ENCODE measurements at places on chromosomes 11 and 22.

- DNase-seq, result no peak
Observed at GRCh38 chr11:130407978-130408377, 20.4 kb downstream of the ADAMTS8 start.

- DNase-seq, result peak; percentile 72
Observed at GRCh38 chr22:29253561-29254285, 14.1 kb downstream of the RHBDD3 start.

DNA sequence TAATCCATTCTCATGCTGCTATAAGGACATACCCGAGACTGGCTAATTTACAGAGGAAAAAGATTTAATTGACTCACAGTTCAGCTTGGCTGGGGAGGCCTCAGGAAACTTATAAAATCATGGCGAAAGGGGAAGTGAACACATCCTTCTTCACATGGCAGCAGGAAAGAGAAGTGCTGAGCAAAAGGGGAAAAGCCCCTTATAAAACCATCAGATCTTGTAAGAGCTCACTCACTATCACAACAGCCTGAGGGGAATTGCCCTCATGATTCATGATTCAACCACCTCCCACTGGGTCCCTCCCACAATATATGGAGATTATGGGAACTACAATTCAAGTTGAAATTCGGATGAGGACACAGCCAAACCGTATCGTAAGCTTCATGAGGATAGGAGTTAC, 3.8 kb upstream of the CYB5R2 start:
- no peak for DNase-seq

DNA sequence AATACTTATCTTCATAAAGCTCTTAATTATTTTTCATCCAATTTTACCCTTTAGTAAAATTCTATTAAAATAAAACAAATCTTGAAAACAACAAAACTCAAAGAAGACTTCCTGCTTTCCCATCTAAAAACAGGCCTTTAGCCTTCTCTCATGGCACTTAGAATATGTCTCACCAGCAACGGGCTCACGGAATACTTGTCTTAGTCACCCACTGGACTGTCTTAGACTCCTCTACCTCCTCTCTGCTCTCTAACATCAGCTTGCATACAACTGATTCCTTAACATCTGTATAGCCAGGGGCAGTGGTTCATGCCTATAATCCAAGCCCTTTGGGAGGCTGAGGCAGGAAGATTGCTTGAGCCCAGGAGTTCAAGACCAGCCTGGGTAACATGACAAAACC, 13.7 kb downstream of the HPS5 start:
- no peak for DNase-seq

- DNase-seq, result no peak
Observed at GRCh38 chr11:96145163-96145585, 197.8 kb downstream of the MAML2 start.

DNA sequence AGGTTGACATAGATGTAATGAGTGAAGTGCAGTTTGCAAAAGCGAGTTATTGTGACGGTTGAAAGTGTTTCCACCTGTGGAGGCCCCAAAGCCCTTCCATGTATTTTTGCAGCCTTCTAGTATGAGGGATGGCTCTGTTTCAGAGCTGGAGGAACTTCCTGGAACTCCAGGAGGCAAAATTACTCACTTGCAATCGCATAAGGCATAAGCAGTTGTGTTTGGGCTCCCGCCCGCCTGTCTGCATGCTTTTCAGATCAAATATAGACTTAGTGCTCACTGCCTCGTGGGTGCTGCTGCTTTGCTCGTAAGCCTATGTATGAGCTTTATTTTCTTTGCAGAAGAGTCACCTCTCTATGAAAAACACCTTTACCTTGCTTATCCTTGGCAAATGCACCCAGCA, 146.8 kb upstream of the LARGE1 start:
- peak; percentile 13 for DNase-seq

- peak; percentile 53 for DNase-seq
Observed at GRCh38 chr11:69014084-69014851, 1.2 kb upstream of the MRGPRF start.

GRCh38 chr11:43360361-43361032, 1.8 kb downstream of the TTC17 start:
- peak; percentile 79 for DNase-seq
